Forelimb muscle (tissue), 1 donor: ENCODE measurements at places on chromosomes 7 and 10. TPM values are rescaled to one million over a fixed set of nuclear protein-coding genes. Genes with fewer than 3 reads are reported as not detected.

GRCh38 chr10:61554925-61555324 is 101.7 kb upstream of the TMEM26 start:
- DNase-seq = no peak

GRCh38 chr7:149238051-149238450 is 1.4 kb upstream of the ZNF212 start:
- DNase-seq = no peak

- DNase-seq = no peak
These were observed 4.8 kb upstream of the TRDMT1 start for GRCh38 chr10:17206210-17206709.

The LIPJ gene
- not detected for polyA plus RNA-seq

The PDE1C gene
- polyA plus RNA-seq = 3.0 TPM

The NUDT13 gene
- 4.0 TPM for polyA plus RNA-seq

- no peak for DNase-seq
These were observed 322.2 kb downstream of the BMPER start for GRCh38 chr7:34227525-34227924.

The JCAD gene
- 24.7 TPM for polyA plus RNA-seq

GRCh38 chr7:2814946-2815874 is 28.9 kb downstream of the GNA12 start:
- DNase-seq = no peak

The GHRHR gene
- 0.54 TPM for polyA plus RNA-seq

DNA sequence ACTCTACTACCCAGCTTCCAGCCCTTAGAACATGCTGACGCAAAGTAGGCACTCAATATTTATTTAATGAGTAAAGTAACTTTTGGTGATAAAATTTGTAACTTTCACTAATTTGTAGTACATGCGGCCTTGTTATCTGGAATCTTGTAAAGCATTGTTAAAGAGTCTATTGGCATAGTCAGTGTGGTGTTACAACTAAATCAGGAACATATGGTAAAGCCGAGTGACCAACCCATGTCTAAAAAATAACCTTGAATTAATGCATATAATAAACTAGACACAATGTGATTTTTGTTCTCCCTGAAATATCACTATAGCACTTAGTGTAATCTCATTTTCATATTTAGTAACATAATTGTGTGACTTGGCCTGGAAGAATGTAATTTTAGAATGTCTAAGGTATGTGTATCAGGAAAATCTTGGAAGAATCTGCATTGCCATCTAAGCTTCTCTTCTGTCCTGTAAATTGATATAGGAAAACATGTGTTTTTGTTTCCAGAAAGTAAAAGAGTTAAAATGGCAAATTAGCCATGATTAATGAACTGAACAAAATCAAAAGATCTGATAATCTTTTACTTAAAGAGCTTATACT is 256.7 kb upstream of the GNAI1 start:
- no peak for DNase-seq

GRCh38 chr7:129993275-129993674 is 40.5 kb upstream of the UBE2H start:
- no peak for DNase-seq

The CHN2 gene
- polyA plus RNA-seq = 16.0 TPM

The GFRA1 gene
- polyA plus RNA-seq = 22.2 TPM

The UCN3 gene
- not detected for polyA plus RNA-seq

DNA sequence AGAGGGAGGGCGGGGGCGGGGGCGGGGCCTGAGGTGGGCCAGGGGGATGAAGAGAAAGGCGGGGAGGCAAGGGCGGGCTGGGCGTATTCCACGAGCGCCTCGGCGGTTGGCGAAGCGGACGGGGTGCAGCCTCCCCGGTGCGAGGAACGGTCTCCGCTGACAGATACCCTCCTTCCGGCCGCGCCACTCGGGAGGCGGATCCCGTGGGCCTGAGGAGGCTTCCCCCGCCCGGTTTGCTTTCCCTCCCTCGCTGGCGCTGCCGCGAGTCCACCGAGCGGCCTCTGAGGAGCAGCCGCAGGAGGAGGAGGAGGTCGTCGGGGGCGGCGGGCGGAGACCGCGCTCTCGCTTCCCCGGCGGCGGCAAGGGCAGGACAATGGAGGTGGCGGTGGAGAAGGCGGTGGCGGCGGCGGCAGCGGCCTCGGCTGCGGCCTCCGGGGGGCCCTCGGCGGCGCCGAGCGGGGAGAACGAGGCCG is at the start of gene TRIM24:
Gene TRIM24, plus strand, starts transcription at position 84 of the 473 bp plus-strand sequence. Its CDS starts 290 bp downstream, at position 374.
- no peak for DNase-seq

The HOXA4 gene
- 26.4 TPM for polyA plus RNA-seq

- no peak for DNase-seq
These were observed 129.2 kb downstream of the BAMBI start for GRCh38 chr10:28806488-28806941.

GRCh38 chr7:24026351-24026750 is 257.6 kb upstream of the NPY start:
- DNase-seq = no peak

The SLC13A4 gene
- 1.8 TPM for polyA plus RNA-seq

DNA sequence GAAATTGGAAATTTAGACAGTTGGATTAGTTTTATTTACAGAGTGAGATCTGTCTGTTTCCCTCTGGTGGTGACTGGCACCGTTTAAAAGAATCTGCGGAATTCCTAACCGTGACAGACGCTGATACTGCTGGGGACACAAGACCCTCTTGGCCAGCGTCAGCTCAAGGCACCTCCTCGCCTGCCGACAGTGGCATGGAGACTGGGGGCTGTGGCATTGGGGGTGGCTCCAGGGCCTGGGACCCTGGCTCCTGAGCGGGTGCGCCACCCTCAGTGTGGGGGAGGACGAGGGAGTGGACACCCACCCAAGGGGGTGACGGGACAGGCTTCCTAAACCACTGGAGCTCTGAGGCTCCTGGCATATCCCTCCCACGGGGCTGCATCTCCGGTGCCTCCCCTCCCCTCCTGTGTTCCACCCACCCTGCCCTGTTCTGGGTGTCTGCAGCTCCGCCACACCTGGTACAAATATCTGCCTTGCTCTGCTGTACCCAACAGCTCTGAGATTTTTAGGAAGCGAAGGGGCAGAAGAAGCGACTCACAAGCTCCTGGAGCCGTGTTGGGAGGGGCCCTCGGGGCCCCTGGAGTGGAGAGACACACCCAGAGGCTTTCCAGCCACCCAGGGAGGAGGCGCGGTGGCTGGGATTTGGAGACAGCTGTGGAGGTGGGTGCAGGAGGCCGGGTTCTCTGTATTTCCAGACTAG is 178.7 kb downstream of the DNAJB6 start:
- DNase-seq = no peak

DNA sequence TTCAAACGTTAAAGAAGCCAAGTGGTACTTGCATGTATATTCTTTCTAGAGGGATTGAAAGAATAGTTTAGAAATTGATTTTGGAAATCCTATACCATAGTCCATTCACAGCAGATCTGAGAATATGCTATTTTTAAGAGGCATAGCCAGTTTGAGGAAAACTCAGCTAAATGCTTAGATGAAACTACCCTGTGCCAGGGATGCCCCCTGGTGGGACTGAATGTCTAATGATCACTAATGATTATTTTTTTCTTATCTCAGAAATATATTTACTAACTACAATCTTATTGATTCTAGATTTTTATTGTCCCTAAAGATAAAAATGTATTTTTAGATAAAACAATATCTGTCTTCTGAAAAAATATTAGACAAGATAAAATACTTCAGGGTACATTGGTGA is 844.9 kb upstream of the PHF14 start:
- no peak for DNase-seq

The GSDME gene
- polyA plus RNA-seq = 8.1 TPM

The OPALIN gene
- polyA plus RNA-seq = not detected

DNA sequence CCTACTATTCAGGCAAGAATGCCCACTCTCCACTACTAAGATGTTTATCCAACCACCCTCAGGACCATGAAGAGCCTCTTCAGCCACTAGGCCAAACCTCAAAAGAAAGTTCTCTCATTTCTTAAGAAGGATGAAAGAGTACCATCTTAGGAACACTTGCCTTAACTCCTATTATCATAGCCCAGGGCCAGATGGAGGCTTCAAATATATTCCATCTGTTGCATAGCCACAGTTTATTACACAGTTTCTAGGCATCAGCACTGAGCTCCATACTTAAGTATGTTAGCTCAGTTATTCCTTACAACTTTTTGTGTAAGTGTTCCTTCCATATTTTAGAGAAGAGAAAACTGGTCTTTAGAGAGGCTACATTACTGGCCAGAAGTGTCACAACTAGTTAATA is 37.4 kb upstream of the YAE1 start:
- DNase-seq = no peak

The VDAC2 gene
- polyA plus RNA-seq = 339 TPM

DNA sequence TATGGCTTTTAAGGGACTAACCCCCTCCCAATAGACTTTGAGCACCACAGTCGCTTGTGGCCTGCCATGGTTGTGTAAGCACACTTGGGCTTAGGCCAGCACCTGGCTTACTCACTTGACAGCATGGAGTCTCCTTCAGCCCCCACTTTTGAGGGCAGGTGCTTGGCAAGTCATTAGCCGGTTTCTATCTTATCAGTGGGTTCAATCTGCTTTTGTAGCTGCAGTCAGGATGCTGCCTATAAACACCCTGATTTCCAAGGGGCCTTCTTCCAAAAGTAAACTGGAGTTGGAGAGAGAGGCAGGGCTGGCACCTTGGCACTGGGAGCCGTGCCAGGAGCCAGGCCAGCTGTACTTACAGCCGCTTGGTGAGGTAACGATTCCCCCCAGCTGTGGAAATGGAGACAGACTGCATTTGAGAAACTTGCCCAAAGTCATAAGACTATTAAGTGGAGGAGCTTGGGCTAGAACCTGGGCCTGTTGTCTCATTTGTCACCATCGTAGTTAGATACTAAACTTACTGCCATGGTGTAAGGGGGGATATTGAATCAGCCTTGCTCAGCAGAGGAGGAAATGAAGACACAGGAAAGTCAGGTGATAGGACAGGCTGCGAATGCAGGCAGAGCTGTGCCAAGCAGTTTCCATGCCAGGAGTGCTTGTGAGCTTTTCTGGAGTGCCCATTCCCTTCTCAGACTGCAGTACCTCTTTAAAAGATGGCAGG is 92.2 kb upstream of the EFCAB10 start:
- DNase-seq = no peak

GRCh38 chr7:156514851-156515250 is 125.7 kb upstream of the RNF32 start:
- DNase-seq = no peak

The SH2B2 gene
- polyA plus RNA-seq = 17.7 TPM

DNA sequence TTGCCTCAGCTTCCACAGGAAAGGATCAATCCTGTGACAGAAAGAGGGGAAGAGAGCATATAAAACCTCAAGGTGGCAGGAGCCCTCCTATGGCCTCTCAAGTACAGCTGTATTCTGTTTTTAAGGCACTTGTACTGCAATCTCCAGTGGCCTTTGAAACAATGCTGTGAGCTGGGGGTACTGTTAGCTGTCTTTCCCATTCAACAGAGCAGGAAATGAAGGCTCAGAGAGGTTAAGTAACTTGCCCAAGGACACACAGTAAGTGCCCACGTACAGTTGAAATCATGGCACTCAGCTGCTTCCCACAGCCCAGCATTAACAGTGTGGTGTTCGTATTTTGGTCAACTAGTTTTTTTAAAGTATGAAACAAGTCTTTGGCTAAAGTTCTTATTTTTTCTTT is 34.0 kb downstream of the DUSP5 start:
- no peak for DNase-seq

The NDUFB8 gene
- polyA plus RNA-seq = 118 TPM

The WNT2 gene
- 2.1 TPM for polyA plus RNA-seq

The KLF14 gene
- polyA plus RNA-seq = 1.1 TPM

DNA sequence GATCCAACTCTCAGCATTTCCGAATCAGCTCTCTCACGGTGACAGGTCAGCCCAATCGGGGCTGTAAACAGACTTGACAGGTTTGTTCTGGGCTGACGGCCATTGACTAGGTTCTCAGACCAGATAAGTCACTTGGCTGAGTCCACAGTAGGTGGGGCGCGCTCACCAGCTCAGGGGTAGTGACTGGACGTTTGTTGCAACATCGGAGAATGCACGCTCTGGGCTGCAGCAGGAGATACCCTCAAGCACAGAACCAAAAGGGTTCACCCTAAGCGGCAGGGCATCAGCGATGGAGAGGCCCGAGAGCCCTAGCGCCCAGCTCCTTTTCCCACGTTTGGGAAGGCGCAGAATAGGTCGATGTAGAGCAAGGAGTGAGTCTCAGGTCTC is 1.8 kb downstream of the KLLN start:
- no peak for DNase-seq

The C10orf67 gene
- polyA plus RNA-seq = 0.11 TPM

The NFE2L3 gene
- 5.3 TPM for polyA plus RNA-seq

- DNase-seq = no peak
These were observed 262.9 kb upstream of the AUTS2 start for GRCh38 chr7:69335331-69335730.

DNA sequence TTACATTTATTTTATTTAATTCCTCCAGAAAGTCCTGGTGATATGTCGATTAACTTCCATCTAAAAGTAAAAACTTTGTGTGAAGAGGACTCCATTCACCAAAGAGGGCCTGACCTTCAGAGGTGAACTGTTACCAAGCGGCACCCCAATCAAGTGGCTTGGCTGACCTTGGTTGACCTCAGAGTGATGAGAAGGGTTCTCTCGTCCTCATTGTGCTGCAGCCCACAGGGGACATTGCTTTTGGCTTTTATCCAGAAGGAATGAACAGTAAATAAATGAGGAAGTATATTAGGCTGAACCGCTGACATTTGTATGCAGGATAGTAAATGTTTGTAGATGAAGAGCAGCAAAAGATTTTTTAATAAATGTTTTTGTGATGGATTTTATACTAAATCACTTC is 172.4 kb upstream of the MKI67 start:
- no peak for DNase-seq

- no peak for DNase-seq
These were observed 98.0 kb downstream of the NPY start for GRCh38 chr7:24381894-24382505.
